ENCODE measurements at places on chromosomes 12 and 14. TPM values are rescaled to one million over a fixed set of nuclear protein-coding genes. Genes with fewer than 3 reads are reported as not detected.
A peak's percentile ranks its signal among the peaks of the same experiment; 100 is the strongest.

Gene RNF212B
- not detected for total RNA-seq

DNA sequence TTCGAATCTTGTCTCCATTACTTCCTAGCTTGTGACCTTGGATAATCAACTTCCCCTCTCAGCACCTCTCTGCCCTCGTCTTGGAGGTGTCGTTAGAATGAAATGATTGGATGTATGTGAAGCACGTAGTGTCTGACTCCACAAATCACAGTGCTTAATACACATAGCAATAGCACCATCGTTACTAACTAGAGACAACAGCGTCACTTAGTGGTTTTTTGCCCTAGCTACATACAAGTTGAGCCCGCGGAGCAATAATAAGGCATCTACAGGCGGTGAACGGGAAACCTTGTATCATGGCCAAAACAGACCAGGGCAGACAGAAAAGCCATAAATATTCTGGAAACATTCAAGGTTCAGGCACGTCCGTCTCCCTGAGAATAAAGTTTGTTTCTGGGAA is 154.9 kb downstream of the ASCL4 start:
- DNase-seq: peak; percentile 61

GRCh38 chr12:50110762-50111351 is 1.2 kb upstream of the COX14 start:
- peak; percentile 60 for DNase-seq

DNA sequence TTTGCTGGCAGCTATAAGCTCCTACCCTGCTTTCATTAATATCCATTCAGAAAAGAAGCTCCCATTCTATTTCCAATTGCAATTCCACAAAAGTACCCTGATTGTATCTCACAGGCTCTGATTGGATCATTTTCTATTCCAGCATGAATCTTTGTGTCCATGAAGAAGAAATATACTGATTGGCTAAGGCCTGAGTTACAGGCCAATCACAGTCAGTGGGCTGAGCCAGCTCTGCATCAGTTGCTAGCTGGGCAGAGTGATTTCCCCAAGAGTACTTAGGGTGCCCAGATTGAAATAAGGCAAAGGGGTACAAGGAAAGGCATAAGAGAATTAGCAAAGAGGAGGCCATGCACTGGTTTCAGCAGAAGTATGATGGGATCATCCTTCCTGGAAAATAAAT is 14.4 kb downstream of the ART4 start:
- DNase-seq: peak; percentile 15

Gene GRIN2B
- not detected for total RNA-seq

DNA sequence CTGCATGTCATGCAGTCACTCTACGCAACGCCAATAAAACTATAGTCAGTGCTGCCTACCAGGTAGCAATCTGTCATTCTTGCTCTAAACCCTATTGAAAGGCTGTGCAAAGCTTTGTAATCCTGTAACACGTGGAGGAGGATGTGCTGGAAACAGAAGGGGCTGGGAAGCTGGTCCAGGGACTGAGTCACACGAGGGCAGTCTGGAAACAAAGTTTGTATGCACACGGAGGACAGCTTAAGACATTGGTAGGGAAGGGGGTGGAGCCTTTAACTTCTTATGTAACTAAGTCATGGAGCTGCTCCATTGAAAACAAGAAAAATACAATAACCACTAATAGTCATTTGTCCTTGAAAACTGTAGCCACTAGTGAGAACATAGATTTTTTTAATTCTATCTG is 128.0 kb downstream of the BCAT1 start:
- DNase-seq: peak; percentile 59

DNA sequence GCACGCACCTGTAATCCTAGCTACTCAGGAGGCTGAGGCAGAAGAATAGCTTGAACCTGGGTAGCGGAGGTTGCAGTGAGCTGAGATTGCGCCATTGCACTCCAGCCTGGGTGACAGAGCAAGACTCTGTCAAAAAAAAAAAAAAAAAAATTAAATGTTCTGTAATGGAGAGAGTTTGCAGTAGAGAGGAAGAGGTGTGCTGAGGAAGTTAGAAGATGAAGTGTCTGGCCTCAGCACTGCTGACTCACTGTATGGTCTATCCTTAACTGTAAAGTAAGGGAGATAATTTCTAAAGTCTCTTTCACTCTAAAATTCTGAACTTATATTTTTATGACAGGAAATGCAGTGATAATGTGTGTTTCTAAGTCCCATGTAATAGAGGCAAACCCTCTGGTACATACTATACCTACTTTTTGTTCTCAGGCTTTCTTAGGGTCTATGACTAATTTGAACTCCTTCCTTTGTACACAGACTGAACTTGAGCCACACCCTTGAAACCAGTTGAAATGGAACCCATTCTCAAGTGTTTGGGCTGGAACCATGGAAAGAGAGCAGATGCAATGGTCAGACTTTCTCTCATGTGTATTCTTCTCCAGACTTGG is 278.1 kb upstream of the FAR2 start:
- peak; percentile 29 for DNase-seq

GRCh38 chr14:35991356-35991755 is 165.2 kb downstream of the BRMS1L start:
- no peak for DNase-seq

DNA sequence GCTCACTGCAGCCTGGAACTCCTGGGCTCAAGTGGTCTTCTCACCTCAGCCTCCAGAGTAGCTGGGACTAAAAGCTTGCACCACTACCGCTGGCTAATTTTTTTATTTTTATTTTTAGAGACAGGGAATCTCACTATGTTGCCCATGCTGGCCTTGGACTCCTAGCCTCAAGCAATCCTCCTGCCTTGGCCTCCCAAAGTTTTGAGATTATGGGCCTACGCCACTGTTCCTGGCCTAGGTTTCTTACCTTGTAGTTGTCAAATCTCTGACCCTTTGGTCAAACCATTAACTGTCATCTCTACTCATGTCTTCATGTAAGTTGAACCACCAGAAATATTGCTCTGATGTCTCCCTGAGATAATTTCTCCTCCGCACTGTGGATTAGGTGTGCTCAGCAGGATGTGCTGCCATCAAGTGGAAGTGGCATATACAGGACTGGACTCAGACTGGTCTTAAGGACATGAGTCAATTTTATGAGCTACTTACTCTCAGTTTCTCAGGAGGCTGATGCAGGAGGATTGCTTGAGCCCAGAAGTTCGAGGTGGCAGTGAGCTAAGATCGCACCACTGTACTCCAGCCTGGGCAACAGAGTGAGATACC is 28.5 kb downstream of the ACTR6 start:
- DNase-seq: peak; percentile 22

Gene PLXNC1
- 2.1 TPM for total RNA-seq

GRCh38 chr12:130765186-130765659 is 49.1 kb upstream of the RIMBP2 start:
- peak; percentile 72 for DNase-seq

Gene GALNT8
- not detected for total RNA-seq

DNA sequence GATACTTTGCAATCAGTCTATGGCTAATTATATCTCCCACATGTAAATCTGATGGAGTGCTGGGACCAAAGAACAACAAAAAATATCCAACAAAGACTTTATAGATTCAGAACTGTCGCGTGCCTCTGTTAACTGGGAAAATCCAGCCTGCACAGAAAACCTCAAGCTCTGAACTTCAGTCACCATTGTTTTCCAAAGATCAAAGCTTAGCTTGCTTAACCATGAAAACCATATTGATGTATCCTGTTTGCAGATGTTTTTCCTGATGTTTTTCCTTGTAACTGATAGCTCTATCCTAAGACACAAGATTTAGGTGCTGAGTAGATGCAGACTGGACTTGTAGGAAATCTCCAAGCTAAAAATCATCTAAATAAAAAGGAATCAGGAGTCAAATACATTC is 163.7 kb downstream of the GXYLT1 start:
- no peak for DNase-seq

Gene CLEC7A
- total RNA-seq: not detected

GRCh38 chr14:50624447-50624846 is 43.7 kb downstream of the SAV1 start:
- DNase-seq: no peak

- DNase-seq: peak; percentile 22
Measured at GRCh38 chr14:58055497-58056010, 96.5 kb downstream of the ARMH4 start.

Gene CCDC197
- not detected for total RNA-seq

DNA sequence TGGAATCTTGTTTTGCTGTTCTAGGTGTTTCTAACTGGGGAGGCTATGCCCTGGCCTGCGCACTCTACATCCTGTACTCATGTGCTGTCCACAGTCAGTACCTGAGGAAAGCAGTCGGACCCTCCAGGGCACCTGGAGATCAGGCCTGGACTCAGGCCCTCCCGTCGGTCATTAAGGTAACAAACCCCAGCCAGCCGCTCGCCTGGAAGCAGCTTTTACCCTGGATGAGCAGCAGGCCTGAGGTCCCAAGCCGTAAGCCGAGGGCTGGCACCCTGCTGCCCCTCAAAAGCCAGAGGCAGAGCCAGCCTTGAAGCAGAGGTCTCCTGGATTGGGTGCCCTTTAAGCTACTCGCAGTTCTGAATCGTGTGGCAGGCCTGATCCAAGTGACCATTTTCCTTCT is 29.1 kb downstream of the GPR68 start:
- no peak for DNase-seq

Gene C12orf56
- total RNA-seq: 0.43 TPM

Gene LETMD1
- total RNA-seq: 67.5 TPM

Gene PMCH
- total RNA-seq: not detected

Gene CCDC175
- total RNA-seq: not detected

GRCh38 chr14:68665131-68665530 is 127.7 kb downstream of the ZFP36L1 start:
- peak; percentile 57 for DNase-seq

Gene LUM
- 556 TPM for total RNA-seq

DNA sequence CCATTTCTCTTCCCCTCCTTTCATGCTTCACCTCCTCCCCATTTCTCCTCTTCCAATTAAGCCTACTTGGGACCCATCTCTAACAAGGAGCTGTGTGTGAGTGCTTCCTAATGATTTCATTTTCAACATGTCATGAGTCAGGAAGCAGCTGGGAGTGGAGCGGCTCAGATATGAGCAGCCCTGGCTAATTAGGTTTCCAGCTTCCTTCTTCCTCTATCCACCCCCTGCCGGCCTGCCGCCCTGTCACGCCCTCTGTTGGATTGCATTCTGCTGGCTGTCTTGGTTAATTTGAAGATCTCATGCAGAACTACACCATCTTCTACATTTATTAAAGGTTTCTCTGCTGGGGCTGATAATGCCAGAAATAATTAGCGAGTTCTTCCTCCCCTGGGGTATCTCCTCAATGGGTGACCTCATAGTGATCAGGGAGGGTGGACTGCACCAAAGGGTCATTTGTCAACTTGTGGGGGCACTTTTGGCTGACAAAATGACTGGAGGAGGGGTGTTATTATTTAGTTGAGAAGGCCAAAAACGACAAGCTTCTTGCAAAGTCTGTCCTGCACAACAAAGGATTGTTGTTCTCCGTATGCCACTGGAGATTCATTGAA is 300.9 kb upstream of the SRRM4 start:
- DNase-seq: no peak

- DNase-seq: no peak
Measured at GRCh38 chr12:20040831-20041230, 327.5 kb upstream of the PDE3A start.

- DNase-seq: no peak
Measured at GRCh38 chr14:45897439-45897838, 644.4 kb upstream of the MIS18BP1 start.

DNA sequence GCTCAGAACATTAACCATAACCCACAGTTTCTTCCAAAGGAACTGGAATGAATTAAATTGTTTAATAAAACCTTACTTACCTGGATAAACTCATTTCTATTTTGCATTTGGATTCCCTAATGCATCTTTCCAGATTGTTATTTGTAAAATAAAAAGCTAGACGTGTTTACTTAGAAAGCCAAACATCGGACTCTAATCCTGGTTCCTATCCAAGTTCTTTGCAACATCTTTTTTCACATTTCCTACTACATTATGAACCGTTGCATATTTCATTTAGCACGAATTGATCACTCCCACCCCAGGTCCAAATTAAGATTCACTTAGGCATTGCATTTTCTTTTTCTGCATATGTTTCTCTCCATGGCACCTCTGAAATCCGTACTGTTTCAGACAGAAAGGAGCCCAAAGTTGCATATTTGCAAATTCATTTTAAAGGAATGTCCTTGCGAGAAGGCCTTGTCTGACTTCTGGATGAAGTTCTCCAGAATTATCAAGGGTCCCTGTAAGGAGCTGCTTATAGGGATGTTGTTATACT is 164.4 kb upstream of the GSC start:
- peak; percentile 3 for DNase-seq

Gene ACOT6
- not detected for total RNA-seq

Gene RPL10L
- not detected for total RNA-seq

DNA sequence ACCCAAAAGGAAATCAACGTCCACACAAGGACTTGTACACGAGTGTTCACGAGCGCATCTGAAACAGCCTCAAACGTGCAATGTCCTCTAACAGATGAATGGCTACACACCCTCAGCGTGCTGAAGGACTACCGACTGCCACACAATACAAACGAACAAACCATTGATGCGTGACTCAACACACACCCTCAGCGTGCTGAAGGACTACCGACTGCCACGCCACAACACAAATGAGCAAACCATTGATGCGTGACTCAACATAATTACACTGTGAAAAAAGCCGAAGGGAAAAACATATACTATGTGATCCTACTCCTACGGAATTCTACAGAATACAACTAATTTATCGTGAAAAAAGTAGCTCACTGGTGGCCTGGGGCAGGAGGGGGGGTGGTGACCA is 25.1 kb upstream of the BTBD6 start:
- no peak for DNase-seq

Gene AQP6
- total RNA-seq: not detected

DNA sequence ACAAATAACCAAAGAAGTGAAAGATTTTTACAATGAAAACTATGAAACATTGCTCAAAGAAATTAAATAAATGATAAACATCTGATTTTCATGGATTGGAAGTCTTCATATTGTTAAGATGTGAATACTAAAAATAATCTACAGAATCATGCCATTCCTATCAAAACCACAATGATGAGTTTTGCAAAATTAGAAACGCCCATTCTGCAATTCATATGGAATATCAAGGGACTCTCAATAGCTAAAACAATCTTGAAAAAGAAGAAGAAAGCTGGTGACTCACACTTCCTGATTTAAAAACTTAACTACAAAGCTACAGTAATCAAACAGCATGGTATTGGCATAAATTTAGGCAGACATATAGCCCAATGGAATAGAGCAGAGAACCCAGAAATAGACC is 40.2 kb upstream of the CCT2 start:
- DNase-seq: no peak

- peak; percentile 89 for DNase-seq
Measured at GRCh38 chr14:93012951-93013719, 90.2 kb downstream of the CHGA start.

DNA sequence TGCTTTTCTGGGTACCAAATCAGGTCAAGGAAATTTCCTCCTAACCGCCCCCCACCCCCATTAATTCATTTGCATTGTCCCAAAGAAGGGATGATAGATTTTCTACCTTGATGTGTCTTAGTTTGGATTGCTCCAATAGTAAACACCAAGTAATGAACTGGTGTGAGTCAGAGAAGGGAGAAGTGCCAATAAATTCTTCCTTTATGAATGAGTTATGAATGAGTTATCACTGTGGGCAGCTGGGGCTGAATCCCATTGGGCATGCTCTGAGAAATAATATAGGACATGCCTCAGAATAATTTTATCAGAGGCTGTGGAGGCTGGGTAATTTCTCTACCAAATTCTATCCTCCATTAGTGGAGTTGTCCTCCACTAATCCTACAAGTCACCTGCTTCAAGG is 277.9 kb upstream of the FLRT2 start:
- DNase-seq: peak; percentile 80

GRCh38 chr12:74152370-74152769 is 385.3 kb upstream of the ATXN7L3B start:
- DNase-seq: no peak

- no peak for DNase-seq
Measured at GRCh38 chr14:59846595-59846994, 24.0 kb downstream of the RTN1 start.

- DNase-seq: no peak
Measured at GRCh38 chr14:52108823-52109222, 40.0 kb upstream of the NID2 start.
